Stimulated activated CD8-positive, alpha-beta memory T cell treated with anti-CD3 and anti-CD28 coated beads, Interleukin-2, amount 100 ng/mL, for 1 hour (primary cell): ENCODE measurements at places on chromosomes 6 and 20.

GRCh38 chr6:29757282-29757681, 34.0 kb downstream of the HLA-F start:
- no peak for DNase-seq

GRCh38 chr6:132607544-132608233, 16.4 kb downstream of the TAAR2 start:
- DNase-seq = no peak

DNA sequence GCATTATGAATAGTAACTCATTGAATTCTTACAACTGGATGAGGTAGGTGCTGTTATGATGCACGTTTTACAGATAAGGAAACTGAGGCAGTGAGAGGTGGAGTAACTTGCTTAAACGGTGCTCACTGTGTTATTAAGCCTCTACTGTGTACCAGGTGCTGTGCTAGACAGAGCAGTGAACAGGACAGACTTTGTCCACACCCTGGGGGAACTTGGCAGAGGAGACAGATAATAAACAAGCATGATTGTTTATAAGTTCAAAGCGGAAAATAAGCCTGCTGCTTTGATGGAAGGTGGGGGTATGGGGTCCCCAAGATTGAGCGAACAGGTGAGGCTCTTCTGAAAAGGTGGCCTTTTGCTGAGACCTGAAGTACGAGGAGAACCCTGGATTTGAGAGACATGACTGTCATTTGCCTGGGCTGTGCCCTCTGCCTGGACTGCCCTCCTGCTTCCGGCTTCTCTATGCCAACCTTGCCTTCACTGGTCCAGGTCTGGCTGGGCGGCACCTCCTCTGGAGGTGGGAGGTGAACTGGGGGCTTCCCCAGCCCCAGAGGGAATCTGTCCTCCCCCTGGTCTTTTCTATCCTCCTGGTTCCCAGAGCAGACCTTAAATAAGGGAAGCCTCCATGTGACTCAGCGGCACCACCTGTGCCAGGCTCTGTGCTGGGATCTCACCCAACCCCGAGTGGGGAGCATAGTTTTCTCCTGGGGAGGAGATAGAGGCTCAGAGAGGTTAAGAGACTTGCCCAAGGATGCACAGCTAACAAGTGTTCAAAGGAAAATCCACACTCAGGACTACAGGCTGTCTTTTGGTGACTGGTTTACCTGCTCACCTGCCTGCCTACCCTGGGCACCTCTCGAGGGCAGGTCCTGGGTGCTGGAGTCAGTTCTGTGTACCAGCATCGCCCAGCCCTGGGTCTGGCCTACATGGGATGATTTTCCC, 59.1 kb downstream of the CEBPB start:
- DNase-seq = no peak

DNA sequence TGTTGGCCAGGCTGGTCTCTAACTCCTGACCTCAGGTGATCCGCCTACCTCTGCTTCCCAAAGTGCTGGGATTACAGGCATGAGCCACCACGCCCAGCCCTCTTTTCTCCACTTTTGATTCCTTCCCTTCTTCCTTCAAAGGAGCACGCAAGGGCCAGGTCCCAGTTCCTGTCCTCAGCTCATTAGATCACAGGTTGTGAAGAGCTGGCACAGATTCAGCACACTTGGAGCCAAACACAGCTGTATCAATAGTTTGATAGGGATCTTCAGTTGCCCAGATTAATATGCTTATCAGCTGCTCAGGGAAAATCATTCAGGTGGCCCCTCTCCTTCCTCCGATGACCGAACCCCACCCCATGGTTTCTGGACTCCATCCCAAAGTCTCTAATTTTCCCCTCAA, 14.4 kb upstream of the SLC22A23 start:
- DNase-seq = no peak

- DNase-seq = peak; percentile 31
These were observed 44.1 kb downstream of the NHSL1 start for GRCh38 chr6:138454981-138455706.

DNA sequence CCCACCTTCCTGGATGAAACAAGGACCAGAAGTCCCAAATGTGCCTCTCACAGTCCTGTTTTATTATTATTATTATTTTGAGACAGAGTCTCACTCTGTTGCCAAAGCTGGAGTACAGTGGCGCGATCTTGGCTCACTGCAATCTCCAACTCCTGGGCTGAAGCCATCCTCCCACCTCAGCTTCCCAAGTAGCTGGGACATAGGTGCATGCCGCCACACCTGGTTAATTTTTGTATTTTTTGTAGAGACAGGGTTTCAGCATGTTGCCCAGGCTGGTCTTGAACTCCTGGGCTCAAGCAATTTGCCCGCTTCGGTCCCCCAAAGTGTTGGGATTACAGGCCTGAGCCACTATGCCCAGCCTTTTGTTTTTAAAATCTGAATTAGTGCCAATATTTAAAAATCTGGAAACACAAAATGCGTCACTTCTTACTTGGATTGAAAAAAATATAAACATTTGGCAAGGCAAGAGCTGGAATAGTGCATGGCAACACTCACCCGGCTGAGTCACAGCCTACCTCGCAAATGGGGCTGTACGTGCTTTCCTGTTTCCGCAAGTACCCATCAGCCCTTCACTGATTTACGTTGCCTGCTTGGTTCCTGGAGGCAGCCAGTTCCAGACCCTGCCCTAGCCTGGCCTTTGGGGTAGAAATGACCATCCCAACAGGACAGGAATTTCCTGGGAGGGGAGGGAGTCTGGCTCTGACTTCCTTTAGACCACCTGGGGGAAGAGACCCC, 6.3 kb downstream of the SDCBP2 start:
- DNase-seq = no peak
